ENCODE measurements at places on chromosomes 4 and X.

DNA sequence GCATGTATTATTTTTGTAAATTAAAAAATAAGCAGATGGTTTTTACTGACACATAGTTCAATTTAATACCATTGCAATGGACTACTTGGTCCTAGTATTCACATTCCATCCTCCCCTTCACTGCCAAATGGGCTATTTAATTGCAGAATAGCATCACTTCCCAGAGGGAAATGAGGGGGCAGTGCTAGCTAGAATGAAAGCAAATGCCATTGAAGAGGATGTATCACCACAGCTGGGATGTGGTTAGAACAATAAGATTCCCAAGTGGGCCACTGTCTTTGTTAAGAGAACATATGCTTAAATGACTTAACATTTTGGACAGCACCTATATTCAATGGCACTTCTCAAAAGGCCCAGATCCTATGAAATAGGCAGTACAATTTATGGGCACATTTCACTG, 224.7 kb downstream of the RBMX2 start:
- DNase-seq, result no peak

- DNase-seq, result no peak
These were observed 18.2 kb downstream of the ELF4 start for GRCh38 chrX:130091980-130092522.

DNA sequence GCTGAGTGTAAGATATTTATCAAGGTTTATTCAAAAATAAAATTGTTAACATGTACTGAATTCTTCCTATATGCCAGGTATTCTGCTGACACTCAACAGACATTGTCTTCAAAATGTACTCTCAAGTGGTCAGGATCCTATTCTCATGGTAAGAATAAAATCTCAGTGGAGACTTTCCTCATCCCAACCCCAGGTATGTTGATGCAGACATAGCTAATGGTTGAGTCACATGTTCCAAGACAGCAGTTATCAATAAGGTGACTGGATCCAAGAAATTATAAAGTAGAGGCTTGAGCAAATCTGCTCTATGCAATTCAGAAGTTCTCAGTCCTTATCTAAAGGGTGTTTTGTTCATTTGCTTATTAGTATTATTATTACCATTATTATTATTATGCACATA, 115.2 kb upstream of the GABRA2 start:
- no peak for DNase-seq

DNA sequence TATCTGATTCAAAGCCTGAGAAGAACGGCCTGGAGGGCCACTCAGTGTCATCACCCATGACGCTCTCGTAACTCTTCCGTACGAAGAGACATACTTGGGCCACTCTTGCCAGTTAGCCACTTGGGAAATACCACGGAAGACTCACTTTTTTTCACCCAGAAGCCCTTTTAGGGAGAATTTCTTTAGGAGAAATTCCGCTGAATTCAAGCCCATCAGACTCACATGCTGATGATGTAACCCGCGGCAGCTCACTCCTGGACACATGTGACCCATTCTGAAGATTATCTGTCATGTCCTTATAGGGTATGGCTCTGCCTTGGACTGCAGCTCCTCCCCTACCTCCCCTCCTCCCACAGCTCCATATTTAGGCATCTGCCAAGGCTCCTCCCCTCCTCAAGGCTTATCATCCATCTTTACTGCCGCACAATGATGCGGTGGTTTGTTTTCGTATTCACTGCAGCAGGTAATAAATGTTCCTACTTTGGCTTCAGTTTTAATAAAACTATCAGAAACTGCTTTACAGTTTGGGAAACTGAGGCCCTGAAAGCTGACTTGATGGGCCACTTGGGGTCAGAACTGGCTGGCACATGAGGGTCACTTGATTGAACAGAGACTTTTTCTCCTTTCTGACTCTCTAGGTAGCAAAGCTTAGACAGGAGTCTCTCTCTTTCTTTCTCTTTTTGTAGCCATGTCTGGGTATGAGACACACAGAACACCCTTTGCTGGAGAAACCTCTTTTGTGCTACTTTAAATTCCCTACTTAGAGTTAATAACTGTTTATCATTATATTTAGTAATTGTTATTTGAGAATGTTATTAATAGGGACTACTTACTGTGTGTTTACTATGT, 42.1 kb downstream of the RHOH start:
- no peak for DNase-seq

DNA sequence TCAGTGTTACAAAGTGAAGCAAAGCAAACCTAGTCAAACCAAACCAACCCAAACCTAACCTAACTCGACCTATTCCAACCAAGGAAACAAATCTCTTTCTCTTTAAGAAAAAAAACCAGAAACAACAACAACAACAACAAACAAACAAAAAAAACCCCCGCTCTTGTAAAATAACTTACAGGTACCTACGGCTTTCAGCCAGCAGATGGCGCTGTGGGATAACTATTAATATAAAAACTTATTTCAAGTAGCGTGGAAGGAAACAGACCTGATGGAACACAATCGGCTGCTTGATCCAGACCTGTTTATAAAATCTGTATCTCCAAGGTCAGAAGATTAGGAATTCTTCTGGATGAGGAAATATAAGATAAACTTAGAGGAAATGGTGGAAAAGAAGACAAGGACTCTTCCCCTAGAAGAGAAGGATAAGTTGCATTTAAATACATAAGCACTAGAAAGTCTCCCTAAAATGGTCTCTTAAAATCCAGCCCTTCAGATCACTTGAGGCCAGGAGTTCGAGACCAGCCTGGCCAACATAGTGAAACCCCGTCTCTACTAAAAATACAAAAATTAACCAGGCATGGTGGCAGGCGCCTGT, 34.4 kb upstream of the CDKL5 start:
- no peak for DNase-seq
